Keratinocyte (primary cell): ENCODE measurements at places on chromosomes 4 and X.
A peak's percentile ranks its signal among the peaks of the same experiment; 100 is the strongest.

- no peak overlapping the region for H3K4me3 ChIP-seq
- no peaks in the 10 kb centered on the region for H3K36me3 ChIP-seq
- no peak overlapping the region for H3K27ac ChIP-seq
- DNase-seq: no peak
Measured at GRCh38 chr4:79249881-79250503, 75.9 kb downstream of the NAA11 start.

DNA sequence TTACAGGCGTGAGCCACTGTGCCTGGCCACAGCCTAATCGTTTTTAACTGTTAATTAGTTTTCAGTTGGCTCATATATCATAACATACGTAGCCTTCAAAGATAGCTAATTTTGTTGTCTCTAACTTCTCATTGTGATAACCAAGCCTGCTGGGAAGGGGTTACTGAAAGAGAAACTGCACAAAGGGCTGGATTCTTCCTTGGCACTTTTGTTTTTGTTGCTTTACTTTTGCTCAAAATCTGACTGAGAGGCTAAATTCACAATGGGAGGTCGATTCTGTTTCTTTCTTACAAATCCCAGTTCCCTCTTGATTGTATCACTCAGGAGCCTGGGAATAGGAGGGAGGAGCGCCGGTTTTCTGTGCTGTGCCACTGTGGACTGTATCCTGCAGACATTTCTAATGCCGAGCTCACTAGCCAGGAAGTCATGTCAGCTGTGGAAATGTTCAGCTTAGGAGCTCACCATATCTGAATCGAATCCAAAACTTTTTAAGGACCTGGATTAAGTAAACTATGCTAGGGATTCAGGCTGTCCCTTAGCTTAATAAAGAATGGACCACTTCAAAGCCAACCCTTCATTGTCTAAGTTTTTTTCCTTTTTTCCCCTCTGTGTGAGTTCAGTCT, 120.5 kb upstream of the FAT1 start:
- peak overlapping the region; percentile 86 for H3K27ac ChIP-seq
- peaks cover 31% of the 10 kb centered on the region for H3K4me1 ChIP-seq
- H3K36me3 ChIP-seq: no peaks in the 10 kb centered on the region
- peak overlapping the region; percentile 6 for H3K4me3 ChIP-seq
- DNase-seq: no peak

GRCh38 chrX:3527166-3527565, 180.7 kb upstream of the MXRA5 start:
- H3K27ac ChIP-seq: no peak overlapping the region
- H3K4me1 ChIP-seq: no peaks in the 10 kb centered on the region

DNA sequence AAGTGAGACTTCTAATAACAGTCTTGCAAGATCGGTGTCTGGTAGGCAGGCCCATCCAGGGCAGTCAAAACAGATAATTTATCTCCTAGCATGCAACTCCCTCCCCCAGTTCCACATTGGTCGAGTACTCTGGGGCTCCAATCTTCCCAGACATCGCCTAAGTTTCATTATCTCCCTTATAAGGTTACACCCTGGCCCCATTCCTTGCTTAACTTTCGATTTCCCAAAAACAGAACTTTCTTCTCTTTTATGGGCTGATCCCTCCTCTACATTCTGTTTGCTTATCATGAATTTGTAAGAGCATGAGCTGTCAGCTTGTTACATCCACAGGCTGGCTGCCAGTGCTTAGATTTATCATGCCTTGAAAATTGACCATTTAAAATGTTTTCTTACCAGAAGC, 471.3 kb downstream of the TECRL start:
- DNase-seq: no peak
- H3K4me3 ChIP-seq: no peak overlapping the region
- H3K27ac ChIP-seq: no peak overlapping the region
- H3K4me1 ChIP-seq: no peaks in the 10 kb centered on the region

DNA sequence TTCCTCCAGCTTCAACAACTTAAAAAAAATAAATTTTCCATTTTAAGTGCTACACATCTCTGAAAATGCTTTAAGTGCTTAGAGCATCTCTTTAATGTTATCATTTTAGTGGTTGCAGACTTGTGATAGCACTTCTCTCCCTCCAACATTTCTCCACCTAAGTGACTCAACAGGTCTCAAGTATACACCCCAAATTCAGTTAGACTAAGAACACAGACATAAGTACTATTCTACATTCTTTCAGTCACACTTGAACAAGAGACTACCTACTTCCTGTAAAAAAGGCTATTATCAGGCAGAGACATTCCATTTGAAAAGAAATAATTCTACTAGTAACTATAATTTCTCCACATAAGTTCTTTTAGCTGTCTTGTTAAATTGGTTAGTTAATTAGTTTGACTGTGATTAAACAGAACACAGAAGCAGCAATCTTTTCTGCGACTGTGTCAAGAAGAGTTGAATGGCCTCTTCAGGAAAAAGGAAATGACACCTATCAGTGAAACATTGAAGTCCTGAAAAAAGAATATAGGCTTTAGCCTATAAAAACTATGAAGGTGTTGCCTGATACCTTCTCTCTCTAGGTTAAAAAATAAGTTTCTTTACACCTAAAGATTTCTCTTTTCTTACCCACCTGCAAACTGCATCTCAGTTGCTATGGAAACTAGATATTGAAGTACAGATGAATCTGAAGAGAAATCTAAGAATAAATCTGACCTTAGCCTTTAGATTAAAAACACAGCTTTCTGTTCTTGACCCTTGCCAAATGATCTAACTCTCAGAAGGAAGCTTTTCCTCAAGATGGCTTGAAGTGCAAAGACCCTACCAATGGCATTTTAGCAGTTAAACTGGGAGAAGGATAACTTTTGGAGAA, 18.0 kb downstream of the NAF1 start:
- H3K4me3 ChIP-seq: no peak overlapping the region
- DNase-seq: no peak
- peaks cover 3% of the 10 kb centered on the region for H3K36me3 ChIP-seq
- H3K27me3 ChIP-seq: no peaks in the 10 kb centered on the region

DNA sequence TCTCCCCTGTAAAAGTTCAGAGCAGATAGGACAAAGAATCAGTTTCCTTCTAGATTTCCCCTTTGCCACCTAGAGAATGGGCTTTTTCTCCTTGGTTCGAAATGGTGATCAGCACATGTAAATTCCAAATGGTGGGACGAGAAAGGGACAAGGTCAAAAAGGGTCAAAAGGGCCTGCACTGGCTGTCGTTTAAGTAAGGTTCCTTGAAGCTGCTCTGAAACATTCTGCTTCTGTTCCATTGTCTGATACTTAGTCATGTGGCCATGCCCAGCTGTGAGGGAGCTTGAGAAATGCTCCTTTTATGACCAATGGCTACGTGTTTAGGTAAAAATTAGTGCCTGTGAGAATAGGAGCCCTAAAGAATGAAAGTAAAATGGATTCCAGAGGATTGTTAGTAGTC, 165.9 kb upstream of the CENPE start:
- H3K4me3 ChIP-seq: no peak overlapping the region
- no peak overlapping the region for H3K27ac ChIP-seq
- no peaks in the 10 kb centered on the region for H3K36me3 ChIP-seq
- no peaks in the 10 kb centered on the region for H3K4me1 ChIP-seq
- no peak for DNase-seq

GRCh38 chr4:34245276-34245675, 1999.0 kb downstream of the ARAP2 start:
- H3K4me3 ChIP-seq: no peak overlapping the region
- H3K4me1 ChIP-seq: no peaks in the 10 kb centered on the region
- DNase-seq: no peak
- no peaks in the 10 kb centered on the region for H3K27me3 ChIP-seq
- H3K36me3 ChIP-seq: no peaks in the 10 kb centered on the region
- H3K27ac ChIP-seq: no peak overlapping the region

DNA sequence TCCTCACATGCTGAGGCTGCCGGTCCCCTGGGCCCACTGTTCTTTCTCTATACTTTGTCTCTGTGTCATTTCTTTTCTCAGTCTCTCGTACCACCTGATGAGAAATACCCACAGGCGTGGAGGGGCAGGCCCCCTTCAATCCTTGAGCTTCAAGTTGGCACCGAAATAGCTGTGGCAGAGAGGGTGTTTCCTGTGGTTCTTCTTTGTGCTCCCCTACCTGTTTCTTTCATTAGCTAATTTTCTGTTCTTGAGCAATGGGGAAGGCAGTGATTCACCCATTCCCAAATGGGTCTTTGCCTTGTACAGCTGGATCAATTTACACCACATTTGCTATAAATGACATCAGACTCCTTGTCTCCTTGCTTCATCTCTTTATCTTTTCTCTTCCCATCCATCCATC, 2.1 kb upstream of the CYSLTR1 start:
- H3K27me3 ChIP-seq: no peaks in the 10 kb centered on the region
- H3K27ac ChIP-seq: no peak overlapping the region
- no peaks in the 10 kb centered on the region for H3K4me1 ChIP-seq
- H3K36me3 ChIP-seq: no peaks in the 10 kb centered on the region
- H3K4me3 ChIP-seq: no peak overlapping the region

GRCh38 chr4:168357941-168358340, 39.4 kb upstream of the DDX60 start:
- peaks cover 3% of the 10 kb centered on the region for H3K36me3 ChIP-seq
- H3K4me3 ChIP-seq: no peak overlapping the region
- no peak for DNase-seq
- H3K27me3 ChIP-seq: no peaks in the 10 kb centered on the region

GRCh38 chr4:86626066-86626465, 32.0 kb downstream of the PTPN13 start:
- no peaks in the 10 kb centered on the region for H3K27me3 ChIP-seq
- no peak for DNase-seq
- no peak overlapping the region for H3K27ac ChIP-seq
- no peaks in the 10 kb centered on the region for H3K36me3 ChIP-seq

GRCh38 chrX:39211501-39211900, 410.2 kb downstream of the MID1IP1 start:
- H3K27ac ChIP-seq: no peak overlapping the region
- H3K36me3 ChIP-seq: no peaks in the 10 kb centered on the region

DNA sequence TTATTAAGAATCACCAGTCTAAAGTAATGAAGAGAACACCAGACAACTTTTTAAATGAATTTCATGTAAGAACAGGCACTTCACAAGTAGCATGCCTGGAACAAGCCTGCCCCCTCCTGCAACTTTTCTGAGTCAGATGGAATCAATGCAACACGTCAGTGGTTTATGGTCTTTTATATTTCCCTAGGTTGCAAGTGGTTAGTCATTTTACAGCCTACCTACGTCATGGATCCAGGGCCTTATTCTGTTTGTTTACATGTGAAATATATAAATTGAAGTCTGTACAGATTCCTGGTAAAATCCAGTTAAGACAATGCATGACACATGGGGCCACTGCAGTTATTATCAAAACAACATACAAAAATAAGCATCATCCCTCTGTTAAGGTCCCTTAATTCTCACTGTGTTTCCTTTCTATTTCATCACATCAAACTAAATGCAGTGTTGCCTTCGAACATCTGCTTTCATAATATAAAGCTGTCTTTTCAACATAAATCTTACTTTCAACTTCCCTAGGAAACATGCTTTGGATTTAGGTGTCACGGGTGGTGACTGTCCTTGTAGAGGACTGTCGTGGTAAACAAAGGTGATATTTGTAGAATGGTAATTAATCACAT, 309.3 kb downstream of the FRMPD4 start:
- H3K4me1 ChIP-seq: peaks cover 16% of the 10 kb centered on the region
- H3K4me3 ChIP-seq: no peak overlapping the region
- H3K36me3 ChIP-seq: no peaks in the 10 kb centered on the region
- peak; percentile 64 for DNase-seq
- H3K27ac ChIP-seq: peak overlapping the region; percentile 95

DNA sequence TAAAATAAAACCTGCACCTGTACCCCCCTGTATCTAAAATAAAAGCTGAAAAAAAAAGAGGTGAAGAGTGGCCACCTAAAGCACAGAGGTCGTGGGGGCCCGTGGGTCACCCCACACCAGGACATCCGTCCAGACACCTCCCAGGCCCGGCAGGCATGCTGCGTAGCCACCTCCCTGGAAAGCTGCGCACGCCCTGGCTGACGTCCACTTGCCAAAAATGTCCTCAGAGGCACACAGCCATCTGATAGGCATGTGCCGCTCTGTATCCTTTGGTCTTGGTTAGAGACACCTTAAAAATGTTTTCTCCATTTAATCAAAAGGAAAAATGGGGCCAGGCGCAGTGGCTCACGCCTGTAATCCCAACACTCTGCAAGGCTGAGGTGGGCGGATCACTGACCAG, 17.7 kb downstream of the FAM53A start:
- H3K4me3 ChIP-seq: no peak overlapping the region
- H3K36me3 ChIP-seq: no peaks in the 10 kb centered on the region
- H3K27ac ChIP-seq: no peak overlapping the region
- no peak for DNase-seq
- no peaks in the 10 kb centered on the region for H3K4me1 ChIP-seq

GRCh38 chrX:47068214-47068613, 10.0 kb upstream of the RGN start:
- no peak overlapping the region for H3K4me3 ChIP-seq
- no peaks in the 10 kb centered on the region for H3K4me1 ChIP-seq
- H3K27ac ChIP-seq: no peak overlapping the region
- H3K36me3 ChIP-seq: peaks cover 1% of the 10 kb centered on the region

- peaks cover under 1% of the 10 kb centered on the region for H3K27me3 ChIP-seq
- DNase-seq: no peak
- H3K36me3 ChIP-seq: no peaks in the 10 kb centered on the region
- H3K4me1 ChIP-seq: peaks cover 3% of the 10 kb centered on the region
Measured at GRCh38 chr4:3364199-3364598, 71.4 kb downstream of the RGS12 start.

- no peak for DNase-seq
- H3K4me1 ChIP-seq: no peaks in the 10 kb centered on the region
- H3K4me3 ChIP-seq: no peak overlapping the region
- H3K36me3 ChIP-seq: peaks cover 4% of the 10 kb centered on the region
- H3K27ac ChIP-seq: no peak overlapping the region
- H3K27me3 ChIP-seq: no peaks in the 10 kb centered on the region
Measured at GRCh38 chrX:38165023-38165422, 55.6 kb downstream of the SRPX start.

GRCh38 chrX:21749924-21750323, 8.0 kb downstream of the SMPX start:
- H3K27me3 ChIP-seq: no peaks in the 10 kb centered on the region
- H3K27ac ChIP-seq: no peak overlapping the region
- no peaks in the 10 kb centered on the region for H3K4me1 ChIP-seq
- no peak for DNase-seq
- H3K4me3 ChIP-seq: no peak overlapping the region
- no peaks in the 10 kb centered on the region for H3K36me3 ChIP-seq

- DNase-seq: no peak
- no peaks in the 10 kb centered on the region for H3K36me3 ChIP-seq
- no peak overlapping the region for H3K27ac ChIP-seq
- no peaks in the 10 kb centered on the region for H3K4me1 ChIP-seq
- no peak overlapping the region for H3K4me3 ChIP-seq
Measured at GRCh38 chr4:2786794-2787229, 6.1 kb upstream of the SH3BP2 start.

DNA sequence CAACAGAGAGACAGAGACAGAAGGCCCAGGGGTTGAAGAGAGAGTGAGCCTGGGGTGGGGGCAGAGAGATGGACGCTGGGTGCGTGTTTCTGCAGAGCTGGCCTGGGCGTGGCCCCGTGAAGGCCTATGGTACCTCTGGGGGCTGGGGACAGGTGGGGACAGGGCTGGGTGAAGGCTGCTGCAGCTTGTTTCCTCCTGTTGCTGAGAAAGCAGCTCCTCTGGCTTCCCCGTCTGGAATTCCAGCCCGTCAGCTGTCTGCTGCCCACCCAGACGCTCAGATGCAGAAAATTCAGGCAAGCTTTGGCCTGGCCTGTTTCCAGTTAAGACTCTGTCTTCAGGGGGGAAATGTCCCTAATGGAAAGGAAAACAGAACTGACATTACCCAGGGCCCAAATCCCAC, 76.8 kb upstream of the PSAPL1 start:
- H3K4me3 ChIP-seq: no peak overlapping the region
- peaks cover 16% of the 10 kb centered on the region for H3K27me3 ChIP-seq
- DNase-seq: no peak
- no peak overlapping the region for H3K27ac ChIP-seq
- H3K4me1 ChIP-seq: peaks cover 5% of the 10 kb centered on the region
